Stimulated activated CD8-positive, alpha-beta memory T cell treated with anti-CD3 and anti-CD28 coated beads, Interleukin-12 subunit alpha, Interleukin-12 subunit beta, amount 100 ng/mL, for 4 hours (primary cell): ENCODE measurements at places on chromosomes 2 and 18.

DNA sequence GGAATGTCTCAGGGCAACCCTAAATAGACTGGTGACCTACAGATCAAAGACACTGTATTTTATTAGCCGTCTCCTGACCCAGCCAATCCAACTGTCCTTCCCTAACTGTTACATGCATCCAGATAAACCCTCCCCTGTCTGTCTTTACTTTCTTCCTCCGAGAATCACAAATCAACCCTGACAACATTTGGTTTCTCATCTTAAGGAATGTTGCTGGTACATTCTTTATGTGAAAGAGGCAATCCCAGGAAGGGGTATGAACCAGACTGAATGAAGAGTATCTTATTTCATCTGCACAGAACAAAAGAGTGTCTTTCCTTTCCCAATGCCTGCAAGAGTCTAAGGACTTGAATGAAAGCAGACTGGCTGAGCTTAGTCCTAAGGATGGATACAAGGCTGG lies 113.9 kb upstream of the LTBP1 start:
- DNase-seq: no peak

DNA sequence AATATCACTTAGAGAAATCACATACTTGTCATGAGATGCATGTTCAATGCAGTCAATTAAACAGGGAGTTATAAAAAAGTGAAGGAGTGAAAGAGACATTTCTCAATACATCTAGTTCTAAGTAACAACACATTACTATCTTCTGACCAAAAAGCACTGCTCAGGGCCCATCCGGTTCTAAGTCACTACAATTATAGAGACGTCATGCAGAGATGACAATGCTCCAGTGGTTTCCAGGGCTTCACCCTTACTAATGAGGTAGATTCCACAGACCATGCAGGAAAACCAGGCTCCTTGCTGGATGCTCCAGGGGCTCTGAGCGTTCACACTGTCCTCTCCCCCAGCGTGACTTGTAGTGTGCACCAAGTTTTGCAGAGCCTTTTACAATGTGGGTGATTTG lies 88.0 kb downstream of the FTCDNL1 start:
- DNase-seq: no peak

GRCh38 chr2:189541591-189541990 lies 39.0 kb downstream of the SLC40A1 start:
- no peak for DNase-seq

GRCh38 chr2:105768961-105769452 lies 24.3 kb downstream of the NCK2 start:
- no peak for DNase-seq

DNA sequence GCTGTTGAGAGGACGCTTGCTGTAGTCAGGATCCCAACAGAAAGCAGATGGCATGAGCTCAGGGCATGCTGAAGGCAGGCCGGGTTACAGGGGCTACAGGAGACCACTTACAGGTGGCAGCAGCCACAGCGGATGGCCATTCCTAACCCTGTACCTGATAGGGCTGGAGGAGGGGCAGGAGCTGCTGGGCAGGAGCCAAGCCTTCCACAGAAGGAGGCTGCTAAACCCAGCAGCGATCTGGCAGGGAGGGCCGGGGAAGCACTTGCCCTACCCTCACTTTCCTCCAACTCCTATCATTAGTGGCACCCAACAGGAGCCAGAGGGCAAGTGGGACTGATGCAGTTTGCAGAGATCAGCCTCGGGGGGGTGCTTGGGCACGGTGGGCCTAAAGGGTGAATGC lies 2.0 kb downstream of the ASB18 start:
- DNase-seq: no peak

DNA sequence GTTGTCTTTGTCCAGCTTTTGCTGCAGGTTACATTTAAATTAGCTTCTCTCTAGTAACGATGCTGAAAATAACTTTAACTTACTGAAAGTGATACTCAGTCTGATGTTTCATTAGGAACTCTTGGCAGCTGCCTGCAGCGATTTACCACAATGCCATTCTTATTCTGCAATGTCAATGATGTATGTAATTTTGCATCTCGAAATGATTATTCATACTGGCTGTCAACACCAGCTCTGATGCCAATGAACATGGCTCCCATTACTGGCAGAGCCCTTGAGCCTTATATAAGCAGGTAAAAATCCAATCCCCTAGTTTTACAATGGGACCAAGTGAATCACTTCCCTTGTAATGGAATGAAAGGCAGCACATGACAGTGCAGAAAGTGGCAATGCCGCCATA lies 16.3 kb upstream of the MFF start:
- DNase-seq: no peak

DNA sequence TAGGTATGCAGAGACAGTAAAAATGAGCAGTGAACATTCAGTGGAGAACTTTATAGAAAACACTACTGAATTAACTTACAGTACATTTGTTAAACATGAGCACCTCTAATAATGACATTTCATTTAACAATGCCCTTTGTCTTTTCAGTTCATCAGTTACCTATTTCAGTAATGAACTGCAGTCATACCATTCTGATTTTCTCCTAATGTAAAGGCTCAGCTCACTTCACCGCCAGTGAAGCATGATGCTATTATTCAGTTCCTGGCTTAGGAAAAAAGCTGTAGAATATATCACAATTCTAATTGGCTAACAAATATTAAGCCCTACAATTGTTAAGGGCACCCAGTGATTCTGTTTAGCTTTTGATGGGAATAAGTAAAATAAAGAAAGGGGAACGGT lies 37.1 kb upstream of the CCDC93 start:
- no peak for DNase-seq

DNA sequence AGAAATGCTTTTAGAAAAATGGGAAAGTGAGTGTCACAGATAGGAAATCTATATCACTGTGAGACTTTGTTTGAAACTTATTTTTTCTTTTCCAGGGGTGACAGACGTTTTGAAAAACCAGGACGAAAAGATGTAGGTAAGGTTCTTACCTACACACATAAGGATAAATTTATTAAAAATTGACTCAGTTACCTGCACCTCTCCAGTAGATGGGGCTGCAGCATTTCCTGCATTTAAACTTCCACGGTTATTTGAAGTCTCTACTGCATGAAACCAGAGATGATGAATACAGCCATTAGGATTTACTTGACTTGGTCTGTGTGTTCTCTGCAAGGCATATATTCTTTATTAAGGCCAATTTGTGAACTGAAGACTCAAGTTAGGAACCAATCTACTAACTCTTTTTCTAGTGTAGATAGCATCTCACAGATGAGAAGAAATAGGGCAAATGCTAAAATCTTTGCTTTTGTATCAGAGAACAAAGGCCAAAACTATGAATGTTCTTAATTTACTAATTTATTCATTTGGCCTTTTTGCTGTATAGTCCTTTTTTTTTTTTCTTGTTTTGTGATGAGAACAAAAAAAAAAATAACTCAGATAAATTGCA lies 15.0 kb downstream of the KCNJ13 start:
- DNase-seq: no peak

DNA sequence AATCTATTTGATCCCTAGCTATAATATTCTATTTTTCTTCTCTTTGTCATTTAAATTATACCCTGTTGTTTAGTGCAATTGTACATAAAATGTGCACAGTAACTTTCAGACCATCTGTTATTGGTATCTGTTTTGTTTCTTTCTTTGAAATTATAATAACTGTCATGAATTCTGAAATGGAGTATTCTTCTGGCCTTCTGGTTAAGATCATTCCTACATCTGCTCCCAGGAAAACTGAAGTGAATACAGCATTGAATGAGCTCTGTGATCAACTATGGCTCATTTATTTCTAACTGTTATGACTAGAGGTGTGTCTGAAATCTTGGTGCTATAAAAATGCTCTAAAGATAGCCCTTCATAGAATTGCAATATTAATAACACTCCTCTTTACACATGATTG lies 788.4 kb upstream of the TMEFF2 start:
- DNase-seq: no peak
